Inflammatory macrophage treated with lipopolysaccharide for 4 hours (primary cell): ENCODE measurements at places on chromosomes 7 and 10.

- no peak for DNase-seq
These were observed 406 bp downstream of the SYNPO2L start for GRCh38 chr10:73655257-73655989.

GRCh38 chr7:130441408-130441869 lies 623 bp upstream of the CEP41 start:
- no peak for DNase-seq

GRCh38 chr7:117648203-117648866 lies 168.5 kb downstream of the CFTR start:
- DNase-seq, result no peak

DNA sequence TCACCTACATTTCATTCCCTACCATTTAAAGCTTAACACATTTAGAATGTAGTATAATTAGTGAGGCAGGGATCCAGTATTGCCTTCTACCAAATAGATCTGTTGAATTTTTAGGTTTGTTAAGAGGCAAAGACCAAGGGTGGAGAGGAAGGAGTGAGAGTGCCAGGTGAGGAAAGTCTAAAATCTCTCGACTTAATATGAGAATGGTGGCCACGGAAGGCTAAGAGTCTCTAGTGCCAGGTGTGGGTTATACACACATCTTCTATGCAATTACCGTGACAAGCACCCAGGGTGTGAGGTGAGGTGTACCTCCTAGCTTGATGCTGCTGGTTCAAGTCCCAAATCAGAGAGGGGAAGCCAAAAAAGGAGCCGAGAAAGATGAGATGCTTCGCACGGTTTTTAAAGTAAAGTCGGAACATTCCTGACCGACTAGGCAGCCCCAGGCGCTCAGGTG lies 439 bp downstream of the IQUB start:
- DNase-seq, result no peak

- DNase-seq, result peak; percentile 33
These were observed 42.6 kb downstream of the ZNF503 start for GRCh38 chr10:75358835-75359421.

DNA sequence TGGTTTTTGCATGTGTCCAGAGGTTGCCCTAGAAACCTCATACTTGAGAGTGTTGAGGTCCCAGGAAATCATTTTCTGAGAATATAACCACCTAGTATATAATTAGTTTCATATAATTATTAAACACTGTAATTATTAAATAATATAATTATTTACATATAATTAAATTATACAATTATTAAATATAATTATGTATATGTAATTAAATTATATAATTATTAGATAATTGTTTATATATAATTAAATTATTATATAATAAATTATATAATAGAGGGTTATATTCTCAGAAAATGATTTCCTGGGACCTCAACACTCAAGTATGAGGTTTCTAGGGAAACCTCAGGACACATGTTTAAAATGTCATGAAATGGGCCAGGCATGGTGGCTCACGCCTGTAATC lies 27.6 kb downstream of the SCRN1 start:
- DNase-seq, result no peak

GRCh38 chr7:137328373-137329120 lies 15.0 kb downstream of the PTN start:
- DNase-seq, result no peak

- DNase-seq, result no peak
These were observed 486.8 kb upstream of the ANKRD30A start for GRCh38 chr10:36638462-36639155.

- DNase-seq, result no peak
These were observed 19.9 kb downstream of the SLC35G1 start for GRCh38 chr10:93913706-93914105.

DNA sequence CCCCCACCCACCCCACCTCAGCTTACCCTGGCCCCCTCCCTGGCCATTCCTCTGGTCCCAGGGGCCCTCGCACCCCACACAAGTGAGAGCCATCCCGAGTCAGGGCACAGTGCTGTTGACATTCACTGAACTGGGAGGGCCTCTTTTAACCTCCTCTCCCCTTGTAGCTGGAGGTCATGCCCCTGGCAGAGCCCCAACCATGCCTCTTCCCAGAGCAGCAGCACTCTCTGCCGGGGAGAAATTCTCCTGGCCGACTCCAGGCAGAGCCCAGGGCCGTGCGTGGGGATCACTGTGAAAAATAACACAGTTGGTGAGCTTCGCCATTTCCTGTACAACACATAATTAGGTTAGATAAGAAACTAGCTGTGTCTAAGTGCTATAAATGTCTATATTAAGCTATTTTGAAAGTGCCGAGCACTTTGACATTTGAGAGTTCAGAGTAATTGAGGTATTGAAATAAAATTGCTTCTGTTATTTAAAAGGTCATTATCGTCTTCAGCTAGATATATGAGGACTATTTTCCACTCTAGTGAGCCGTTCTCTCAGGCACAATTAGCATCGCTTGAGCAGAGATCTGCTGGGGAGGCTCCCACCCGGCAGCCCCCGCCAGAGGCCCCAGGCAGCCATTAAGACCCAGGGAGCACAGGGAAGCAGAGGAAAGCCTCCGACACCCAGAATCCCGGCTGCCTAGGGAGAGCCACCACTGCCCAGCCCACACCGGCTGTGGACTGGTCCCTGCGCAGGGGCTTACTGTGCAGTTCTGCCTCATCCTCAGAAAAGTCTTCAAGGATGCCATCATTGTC lies 62.4 kb upstream of the LRRC18 start:
- no peak for DNase-seq

GRCh38 chr7:55016061-55016745 lies 2.6 kb upstream of the EGFR start:
- DNase-seq, result no peak

GRCh38 chr7:95859429-95859828 lies 87.1 kb downstream of the DYNC1I1 start:
- no peak for DNase-seq

- no peak for DNase-seq
These were observed 8.8 kb upstream of the SLC13A4 start for GRCh38 chr7:135736586-135737305.

GRCh38 chr7:112784603-112785002 lies 5.6 kb downstream of the TMEM168 start:
- peak; percentile 70 for DNase-seq

GRCh38 chr10:19983880-19984565 lies 167.8 kb downstream of the PLXDC2 start:
- DNase-seq, result peak; percentile 68

DNA sequence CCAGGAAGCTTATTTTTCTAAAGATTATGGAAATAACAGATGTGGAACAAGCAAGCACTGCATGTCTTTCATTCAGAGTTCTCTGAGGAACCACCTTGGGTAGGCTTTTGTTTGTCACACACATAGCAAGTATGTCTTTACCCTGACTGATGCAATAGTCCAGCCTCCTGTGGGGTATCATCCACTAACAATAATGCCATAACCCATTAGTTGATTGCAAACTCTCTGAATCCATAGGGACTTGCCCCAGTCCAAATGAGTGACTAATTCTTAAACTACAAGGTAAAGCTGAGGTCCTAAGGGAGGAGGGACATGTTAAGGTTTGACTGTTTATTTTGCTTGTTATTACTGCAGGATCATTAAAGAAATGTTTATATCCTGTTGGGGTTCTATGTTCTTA lies 151.4 kb upstream of the PRPS1L1 start:
- no peak for DNase-seq

DNA sequence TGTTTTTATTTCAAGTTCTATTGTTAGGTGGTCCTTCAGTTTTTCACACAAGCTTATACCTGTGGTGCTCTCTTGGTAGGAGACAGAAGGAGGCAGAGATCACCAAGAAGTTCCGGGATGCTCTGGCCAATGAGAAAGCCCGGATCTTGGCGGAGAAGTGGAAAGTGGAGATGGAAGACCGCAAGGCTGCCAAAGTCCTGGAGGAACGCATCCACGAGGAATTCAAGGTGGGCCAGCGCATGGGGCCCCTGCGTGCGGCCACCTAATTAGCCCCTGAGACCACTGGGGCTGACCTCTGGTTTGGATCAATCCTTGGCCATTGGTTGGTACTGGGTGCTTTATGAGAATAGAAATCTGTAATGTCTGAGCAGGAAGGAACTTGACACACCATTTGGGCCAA lies 33.6 kb downstream of the SH2D4B start:
- no peak for DNase-seq

- no peak for DNase-seq
These were observed 56.5 kb downstream of the RNLS start for GRCh38 chr10:88526501-88527105.

DNA sequence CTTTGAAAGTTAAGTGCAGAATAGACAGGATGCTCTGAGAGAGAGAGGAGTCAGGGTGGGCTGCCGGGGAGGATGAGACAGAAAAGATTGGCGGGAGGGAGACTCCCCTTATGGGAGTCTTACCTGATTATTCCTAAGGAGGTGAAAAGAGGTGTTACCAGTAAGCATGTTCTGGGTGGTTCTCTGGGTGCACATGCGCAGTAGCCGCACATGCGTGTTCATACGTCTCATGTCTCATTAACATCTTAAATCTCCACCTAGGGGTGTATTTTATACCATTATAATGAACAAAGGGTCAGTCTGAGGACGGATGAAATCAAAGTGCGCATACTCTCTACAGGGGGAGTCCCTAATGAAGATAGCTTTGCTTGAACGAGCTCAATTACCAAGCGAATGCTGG lies 592.9 kb upstream of the C7orf33 start:
- no peak for DNase-seq

DNA sequence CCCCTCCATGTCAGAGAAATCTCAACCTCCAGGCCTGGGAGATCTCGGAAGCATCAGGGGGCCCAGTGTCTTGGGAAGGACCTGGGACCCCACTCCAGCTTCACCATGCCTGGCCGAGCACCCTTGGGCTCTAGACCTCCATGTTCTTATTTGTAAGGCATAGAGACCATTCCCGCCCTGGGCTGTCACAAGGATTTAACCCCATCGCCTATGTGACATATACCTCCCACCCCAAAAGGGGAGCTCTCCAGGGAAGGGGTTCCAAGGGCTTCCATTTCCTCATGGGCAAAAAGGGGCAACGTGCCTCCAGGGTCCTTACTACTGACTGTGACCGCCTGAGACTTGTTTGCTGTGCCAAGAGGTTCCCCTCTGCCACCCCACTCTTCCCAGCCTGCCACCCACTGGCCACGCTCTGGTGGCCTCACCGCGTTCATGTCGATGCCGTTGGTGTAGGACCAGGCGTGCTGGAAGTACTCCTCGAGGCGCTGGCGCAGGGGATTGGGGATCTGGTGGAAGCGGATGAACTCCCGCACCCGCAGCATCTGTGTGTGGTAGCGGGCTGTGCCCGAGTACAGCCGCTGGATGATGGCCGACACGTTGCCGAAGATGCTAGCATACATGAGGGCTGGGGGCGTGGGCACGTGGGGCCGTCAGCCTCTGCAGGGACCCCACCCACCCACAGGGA lies 27.5 kb downstream of the KCNH2 start:
- no peak for DNase-seq

DNA sequence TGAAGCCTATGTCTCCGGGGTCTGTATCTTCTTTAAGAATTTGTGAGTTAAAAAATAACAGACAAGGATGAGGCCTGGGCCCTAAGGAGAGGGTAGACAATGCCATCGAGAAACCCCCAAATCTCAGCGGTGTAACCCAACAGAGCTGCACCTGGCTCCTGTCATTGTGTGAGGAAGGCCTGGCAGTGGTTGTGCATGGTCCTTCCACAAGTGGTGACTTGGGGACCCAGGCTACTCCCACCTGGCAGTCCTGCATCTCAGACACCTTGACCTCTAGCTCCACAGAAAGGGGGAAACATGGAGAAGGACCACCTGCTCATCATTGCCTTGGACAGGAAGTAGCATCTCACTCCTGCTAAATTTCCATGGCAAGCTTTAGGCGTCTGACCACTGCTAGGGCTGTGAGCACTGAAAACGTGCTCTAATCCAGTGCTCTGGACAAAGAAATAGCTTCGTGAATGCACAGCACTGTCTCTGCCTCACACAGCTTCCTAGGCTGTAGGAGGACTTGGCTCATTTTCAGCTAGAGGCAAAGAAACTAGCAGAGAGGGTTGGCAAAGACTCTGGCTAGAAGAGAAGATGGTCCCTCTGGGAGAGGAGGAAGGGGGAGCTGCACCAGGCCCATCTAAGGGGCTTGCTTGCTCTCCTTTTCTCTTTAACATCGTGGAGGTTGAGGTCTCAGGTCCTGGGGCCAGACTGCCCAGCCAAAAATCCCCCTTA lies 273.9 kb upstream of the ZMIZ1 start:
- no peak for DNase-seq

DNA sequence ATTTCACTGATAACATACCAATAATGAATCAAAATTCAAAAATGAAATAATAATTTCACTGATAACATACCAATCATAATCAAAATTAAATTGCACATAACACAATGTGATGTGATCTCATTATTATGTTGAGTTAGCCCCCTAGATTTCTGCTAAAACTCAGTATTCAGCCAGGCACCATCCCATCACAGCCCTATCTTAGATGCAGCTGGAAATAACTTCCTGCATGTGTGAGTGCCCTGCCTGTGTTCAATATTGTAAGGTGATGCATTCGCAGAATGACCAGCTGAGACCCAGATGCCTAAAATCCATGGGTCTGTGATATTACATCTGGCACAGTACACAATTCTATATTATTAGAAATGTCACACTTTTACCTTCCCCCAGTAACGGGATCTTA lies 142.4 kb downstream of the CALCR start:
- no peak for DNase-seq

- peak; percentile 30 for DNase-seq
These were observed 557 bp downstream of the TMEM120A start for GRCh38 chr7:75993689-75994387.

DNA sequence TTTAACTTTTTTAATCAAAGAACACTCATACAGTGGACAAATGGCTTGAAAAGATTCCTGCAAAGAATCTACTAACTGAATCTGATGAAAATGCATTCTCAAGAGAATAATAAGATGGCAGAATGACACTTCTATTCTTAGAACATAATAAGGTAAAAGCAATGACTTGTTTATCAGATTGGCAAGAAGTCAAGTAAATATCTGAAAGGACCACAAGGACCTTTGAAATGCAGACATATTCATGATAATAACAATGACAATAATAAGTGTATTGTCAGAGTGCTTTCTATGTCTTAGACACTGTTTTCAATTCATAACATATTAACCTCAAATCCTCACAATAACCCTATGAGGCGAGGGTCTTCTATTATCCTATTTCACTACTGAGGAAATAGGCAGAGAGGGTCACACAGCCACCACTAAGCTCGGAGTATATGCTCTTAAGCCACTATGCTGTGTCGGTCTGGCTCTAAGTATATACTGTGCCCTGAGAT lies 10.6 kb downstream of the HACD1 start:
- DNase-seq, result no peak

GRCh38 chr10:79459243-79459642 lies 13.8 kb upstream of the ZCCHC24 start:
- no peak for DNase-seq
